CD4-positive, alpha-beta T cell treated with Interleukin-4 for 4 hours (primary cell): ENCODE measurements at places on chromosomes 13 and 19.
A peak's percentile ranks its signal among the peaks of the same experiment; 100 is the strongest.

DNA sequence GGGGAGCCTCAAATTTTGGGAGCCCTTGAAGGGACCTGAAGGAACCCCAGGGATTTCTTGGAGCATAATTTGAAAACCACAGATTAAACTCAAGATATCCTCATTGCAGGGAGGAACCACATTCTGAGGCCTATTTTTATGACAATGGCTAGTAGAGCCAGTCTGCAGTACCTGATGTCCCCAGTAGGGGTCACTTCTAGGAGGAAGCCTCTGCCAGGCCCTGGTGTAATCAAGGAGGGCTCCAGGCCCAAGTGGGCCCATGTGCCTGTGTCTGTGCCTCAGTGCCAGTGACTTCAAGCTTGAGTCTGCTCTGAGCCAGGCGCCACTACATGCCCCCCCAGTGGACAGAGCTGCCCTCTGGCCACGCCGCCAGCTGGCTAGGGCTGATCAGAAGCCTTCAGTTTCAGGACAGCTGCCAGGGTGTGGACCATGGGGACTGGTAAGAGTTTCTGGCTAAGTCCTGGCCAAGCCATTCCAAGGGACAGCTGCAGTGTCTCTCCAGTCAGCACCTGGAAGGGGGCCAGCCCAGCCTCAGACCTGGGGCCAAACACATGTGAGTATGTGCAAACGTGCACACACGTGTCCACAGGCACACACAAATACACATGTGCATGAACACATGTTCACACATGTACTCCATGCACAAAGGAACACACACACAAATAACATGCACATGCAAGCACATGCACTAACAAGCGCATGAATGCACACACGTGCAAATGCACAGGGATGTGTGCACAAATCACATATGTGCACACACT lies 20.5 kb upstream of the SLC7A10 start:
- no peak for DNase-seq

DNA sequence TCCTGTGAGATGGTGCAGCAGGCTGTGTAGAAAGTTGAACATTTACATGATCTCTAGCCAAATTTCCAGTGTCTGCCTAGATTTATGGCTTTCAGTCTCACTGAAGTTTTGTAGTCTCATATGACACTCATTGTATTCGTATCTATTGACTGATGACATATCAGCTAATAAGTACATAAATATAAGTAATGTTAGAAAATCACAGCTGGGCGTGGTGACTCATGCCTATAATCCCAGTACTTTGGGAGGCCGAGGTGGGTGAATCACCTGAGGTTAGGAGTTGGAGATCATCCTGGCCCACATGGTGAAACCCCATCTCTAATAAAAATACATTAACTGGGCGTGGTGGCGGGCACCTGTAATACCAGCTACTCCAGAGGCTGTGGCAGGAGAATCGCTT lies 54.7 kb upstream of the HTR2A start:
- no peak for DNase-seq

DNA sequence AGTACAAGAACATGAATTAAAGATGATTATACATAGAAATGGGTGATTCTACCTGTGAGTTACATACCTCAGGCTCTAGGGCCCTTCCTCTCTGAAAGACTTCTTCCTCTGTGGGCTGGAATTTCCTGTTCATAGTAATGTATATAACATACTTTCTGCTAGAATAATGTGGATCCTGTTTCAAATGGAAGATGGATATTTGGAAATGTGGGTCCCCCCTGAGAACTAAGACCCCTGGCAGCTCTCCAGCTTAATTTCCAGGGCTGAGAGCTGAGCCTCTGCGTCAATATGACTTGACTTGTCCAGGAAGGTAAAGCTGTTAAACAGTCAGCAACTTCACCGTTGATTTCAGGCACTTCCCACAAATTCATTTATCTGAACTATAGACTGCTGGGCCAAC lies 296.3 kb downstream of the NALCN start:
- DNase-seq = no peak

DNA sequence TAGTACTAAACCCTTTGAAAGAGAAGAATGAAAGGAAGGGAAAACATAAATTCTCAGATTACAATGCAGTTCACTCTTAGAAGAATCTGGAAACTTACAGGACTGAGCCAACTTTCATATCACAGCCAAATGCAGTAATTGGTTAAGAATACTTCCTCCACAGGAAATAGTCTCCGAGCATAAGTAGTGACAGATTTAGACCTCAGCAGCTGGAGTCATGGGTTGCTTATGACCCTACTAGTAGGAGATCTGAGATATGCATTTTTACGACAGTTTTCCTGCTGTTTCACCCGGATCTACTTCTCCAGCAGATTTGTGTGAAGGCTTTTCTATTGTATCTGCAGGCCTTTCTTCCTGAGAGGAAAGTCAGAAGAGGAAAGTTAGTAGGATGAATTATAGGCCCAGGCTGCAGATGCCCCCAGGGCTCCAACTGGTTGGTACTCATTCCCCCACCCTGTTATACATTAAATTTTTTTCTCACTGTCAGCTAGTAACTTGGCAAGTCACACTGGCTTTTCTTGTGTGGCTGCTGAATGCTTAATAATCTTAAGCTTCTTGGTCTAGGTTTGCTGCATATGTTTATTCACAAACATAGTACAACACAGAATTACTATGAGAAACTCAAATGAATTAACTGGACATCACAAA lies 1241.5 kb upstream of the MIR17HG start:
- no peak for DNase-seq

DNA sequence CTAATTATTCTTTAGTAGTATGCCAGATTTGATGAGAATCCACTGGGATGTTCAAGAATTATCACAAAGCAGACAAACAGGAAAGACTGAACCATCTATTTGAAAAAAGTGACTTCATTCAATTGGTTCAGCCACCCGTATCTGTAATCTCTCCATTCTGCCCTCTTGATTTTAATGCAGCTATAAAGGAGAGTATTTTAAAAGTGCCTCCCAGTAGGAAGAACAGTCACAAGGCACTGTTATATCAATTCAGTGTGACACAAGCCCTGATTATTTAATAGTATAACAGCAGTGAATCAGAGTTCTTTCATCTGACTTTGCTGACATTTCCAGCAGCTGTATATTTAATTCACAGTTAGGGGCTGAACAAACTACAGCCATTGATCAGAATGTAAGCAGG lies 77.3 kb upstream of the SLAIN1 start:
- no peak for DNase-seq

- no peak for DNase-seq
Observed at GRCh38 chr13:42702716-42703115, 78.7 kb upstream of the FAM216B start.

DNA sequence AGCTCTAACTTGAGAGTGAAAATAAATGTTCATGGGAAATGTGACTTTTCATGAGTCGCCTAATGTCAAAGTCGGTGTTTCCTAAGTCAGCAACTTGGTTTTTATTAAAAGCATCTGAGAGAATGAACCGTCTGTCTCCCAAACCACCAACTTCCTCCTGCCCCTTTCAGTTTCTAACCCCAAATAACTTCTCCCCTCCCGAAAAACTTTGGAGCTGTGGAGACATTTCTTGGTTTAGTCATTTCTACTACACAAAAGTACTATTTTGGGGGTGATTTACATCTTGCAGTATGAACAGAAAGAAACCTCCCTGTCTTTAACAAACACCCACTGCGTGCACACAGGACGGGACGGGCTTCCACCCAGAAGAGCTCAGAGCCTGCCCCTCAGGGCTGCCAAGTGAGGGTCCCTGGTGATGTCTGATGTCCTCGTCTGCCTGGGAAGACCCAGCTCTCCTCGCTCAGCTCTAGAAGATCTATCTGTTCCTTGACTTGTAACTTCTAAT lies 65.0 kb downstream of the RASA3 start:
- DNase-seq = peak; percentile 44

DNA sequence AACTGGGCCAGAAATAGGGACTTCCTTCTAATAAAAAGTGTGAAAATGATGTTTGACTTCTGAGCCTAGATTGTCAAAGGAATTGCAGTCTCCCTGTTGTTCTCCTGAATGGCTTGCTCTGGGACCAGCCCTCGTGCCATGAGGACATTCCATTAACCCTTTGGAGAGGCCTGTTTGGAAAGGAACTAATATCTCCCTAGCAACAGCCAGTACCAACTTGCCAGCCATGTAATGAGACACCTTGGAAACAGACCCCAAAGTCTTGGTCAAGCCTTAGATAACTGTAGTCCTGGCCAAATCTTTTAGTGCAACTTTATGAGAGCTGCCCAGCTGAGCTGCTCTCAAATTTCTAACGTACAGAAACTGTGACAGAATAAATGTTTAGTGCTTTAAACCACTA lies 8.2 kb upstream of the SIAH3 start:
- no peak for DNase-seq

- DNase-seq = no peak
Observed at GRCh38 chr19:55679343-55680257, 4.6 kb downstream of the EPN1 start.

DNA sequence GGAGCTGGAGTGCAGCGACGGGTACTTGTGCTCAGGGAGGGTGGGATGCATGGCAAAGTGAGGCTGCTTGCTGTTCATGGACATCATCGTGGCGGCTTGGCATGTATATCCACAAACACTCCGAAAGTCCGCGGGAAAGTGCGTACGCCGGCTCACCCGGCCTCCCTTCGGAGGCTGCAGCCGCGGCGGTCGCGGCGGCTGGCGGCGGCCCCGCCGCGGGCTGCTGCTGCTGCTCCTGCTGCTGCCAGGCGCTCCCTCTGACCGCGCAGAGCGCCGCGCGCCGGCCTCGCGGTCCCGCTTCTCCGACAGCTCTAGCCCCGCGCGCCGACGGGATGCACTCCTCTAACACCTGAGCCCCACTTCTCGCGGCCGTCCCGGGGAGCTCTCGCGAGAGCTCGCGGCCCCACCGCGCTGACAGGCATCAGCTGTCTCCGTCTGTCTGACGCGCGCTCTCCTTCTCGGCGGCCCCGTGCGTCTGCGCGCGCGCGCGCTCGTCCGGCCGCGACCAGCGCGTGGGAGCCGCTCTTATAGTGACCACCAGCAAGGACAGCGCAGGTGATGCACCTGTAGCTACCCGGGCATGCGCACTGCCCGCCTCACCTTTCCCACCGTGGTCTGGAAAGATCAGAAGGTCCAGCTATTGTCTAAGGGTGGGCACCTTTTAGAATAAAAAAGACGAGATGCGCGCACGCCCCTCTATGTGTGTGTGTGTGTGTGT lies at the start of gene POU4F1:
Gene POU4F1 (minus strand): TSS at position 313 of the 718 bp plus-strand sequence. CDS start 226 bp downstream, at position 87.
- peak; percentile 40 for DNase-seq

DNA sequence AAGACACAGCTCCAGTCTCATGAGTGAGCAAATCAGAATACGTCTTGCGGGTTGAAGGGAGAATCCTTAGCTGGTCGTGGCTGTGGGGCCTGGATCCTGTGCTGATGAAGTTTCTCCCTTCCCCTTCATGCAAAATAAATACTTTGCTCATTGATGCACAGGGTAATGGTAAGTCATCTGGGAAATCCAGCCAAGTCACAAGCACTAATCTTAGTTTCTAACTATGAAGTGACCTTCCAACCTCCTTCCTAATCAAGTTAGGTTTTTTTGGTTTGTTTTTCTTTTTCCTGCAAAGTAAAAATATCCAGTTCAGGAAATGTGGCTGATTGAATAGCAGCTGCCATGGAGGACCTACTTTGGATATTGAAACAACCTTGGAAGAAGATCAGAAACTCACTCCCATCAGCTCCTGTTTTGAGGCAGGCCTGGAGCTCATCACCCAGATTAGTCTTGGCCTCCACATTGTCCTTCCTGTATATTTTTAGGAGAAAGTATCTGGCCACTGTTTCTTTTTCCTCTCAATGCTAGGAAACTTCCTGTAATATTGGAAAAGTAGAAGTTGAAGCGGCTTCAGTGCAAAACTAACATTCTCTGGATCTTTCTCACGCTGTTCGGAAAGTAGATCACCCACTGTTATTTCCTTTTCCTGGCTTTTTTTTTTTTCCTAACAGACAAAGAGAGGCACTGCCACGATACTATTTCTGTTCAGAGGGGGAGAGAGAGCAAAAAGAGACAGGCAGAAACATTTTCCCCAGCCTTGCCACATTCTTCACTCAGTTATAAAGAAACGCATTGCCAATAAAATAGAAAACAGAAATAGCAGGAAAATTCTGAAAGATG lies 12.3 kb upstream of the ARL11 start:
- DNase-seq = no peak

- no peak for DNase-seq
Observed at GRCh38 chr13:113762075-113762474, 3.0 kb downstream of the TMEM255B start.

- no peak for DNase-seq
Observed at GRCh38 chr13:97372936-97373335, 61.0 kb upstream of the RAP2A start.

DNA sequence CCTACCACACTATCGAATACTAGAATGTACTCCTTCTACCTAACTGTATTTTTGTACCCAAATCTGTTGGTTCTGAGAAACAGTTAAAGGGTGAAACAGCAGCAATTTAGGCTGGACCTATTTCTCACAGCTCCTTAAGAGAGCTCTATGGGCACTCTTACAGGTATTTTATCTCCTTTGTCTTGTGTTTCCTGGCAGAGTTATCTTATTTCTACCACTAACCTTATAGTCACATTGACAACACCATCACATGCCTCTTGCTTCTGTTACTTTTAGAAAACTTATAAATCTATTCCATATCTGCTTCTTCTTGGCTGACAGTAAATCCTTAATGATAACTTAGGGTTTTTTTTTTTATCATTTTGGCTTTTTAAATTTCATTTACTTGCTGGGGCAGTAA lies 130.7 kb downstream of the MYO16 start:
- DNase-seq = no peak

GRCh38 chr13:111513766-111514609 lies 193.5 kb downstream of the TEX29 start:
- no peak for DNase-seq

GRCh38 chr13:45219938-45220375 lies 19.1 kb upstream of the KCTD4 start:
- DNase-seq = no peak

DNA sequence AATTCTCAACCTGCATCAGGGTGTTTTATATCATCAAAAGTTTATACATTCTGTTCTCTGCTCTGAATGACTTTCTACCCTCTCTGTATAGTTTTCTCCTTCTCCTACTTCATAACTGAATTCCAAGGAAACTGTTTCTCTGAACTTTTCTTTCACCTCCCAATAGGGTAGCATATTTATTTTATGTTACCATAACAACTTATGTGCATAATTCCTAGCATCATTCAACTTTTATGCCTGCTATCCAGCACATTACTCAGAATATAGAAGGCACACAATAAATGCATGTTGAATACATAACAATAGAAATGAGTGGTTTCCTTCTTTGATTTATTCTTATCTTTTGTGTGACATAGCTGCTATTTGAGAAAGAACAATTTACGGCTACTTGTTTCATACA lies 2385.0 kb downstream of the PCDH9 start:
- DNase-seq = no peak

GRCh38 chr13:48131533-48131932 lies 36.6 kb upstream of the MED4 start:
- no peak for DNase-seq
